ENCODE measurements at places on chromosomes 5 and 9.
A peak's percentile ranks its signal among the peaks of the same experiment; 100 is the strongest.

DNA sequence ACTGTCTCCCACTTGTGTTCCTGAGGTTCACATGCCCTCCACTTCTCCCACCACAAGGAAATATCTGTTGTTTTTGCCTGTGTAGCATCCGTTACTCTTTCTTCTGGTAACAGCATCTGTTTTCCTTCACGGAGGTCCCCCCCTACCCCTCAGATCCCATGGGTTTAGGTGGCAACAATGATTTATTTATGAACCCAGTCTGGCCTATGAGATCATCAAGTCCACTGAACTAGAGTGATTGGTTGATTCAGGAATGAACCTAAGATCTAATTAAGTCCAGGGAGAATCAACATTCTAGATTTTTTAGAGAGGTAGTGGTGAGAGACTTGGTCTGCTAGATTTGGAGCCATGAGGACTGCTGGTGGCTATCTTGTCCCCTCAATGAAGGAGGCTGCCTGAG is 166.8 kb downstream of the NR3C1 start:
- DNase-seq: no peak

DNA sequence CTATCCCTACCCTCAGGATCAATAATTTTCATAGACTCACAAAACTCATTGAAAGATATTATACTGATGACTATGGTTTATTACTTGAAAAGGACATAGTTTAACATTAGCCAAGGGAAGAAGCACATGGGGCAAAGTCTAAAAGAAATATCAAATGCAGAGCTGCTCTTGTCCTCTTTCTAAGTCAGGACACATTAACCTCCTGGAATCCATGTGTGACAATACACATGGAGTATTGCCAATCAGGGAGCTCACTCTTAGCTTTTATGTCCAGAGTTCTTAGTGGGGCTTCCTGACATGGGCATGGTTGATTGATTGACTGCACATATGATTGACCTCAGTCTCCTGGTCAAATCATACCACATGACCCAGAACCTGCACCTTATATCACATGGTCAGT is 165.5 kb upstream of the COX7C start:
- DNase-seq: no peak

DNA sequence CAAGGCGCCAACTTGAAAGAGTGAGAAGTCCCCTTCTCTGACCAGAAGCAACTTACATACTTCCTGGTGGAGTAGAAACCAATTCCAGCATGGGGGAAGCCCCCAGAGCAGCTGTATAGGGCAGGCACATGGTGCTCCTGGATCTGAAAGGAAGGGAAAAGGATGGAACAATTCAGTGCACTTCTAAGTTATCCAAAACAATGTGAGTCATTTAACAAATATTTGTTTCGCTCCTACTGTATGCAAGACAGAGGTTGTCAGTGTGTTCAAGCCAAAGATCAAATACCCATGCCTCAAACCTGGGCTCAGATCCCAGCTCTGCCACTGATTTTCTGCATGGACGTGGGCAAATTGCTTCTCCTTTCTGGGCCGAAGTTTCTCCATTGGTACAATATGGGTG is 67.1 kb downstream of the LHX2 start:
- DNase-seq: peak; percentile 74

DNA sequence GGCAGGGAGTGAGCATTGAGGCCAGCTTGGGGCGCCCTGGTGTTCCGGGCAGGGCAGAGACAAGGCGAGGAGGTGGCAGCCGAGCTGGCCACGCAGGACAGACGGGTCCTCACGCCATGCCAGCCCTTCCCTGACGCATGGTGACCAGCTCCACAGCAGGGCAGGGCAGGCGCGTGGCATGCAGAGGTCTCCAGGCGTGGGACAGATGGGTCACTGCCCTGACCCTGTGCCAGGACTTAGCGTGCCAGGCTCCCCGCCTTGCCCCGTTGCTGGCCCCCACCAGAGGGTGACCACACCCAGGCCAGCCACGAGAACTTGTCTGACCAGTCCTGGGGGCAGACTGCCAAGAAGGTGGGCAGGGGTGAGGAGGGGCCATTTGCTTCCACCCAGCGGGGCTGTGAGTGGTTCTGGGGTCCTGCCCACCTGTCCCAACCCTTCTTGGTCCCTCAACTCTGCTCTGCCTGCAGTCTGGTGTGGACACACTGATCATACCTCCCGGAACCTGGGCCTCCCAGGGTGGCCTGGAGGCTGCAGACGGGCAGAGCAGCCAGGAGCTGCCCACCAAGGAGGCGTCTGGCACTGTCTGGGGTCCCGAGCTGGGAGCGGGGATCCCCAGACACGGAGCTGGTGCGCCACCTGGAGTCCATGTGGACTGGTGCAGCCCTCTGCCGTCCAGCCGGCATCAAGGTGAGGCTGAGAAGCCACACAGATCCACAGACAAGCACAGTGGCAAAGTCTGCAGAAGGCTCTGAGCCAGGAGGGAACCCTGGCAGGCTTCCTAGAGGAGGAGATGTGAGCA is at the start of gene RNF224:
Gene RNF224, plus strand, starts transcription at position 449 of the 799 bp plus-strand sequence. CDS start 834 bp downstream, outside the sequence.
- DNase-seq: no peak

- no peak for DNase-seq
Observed at GRCh38 chr5:130978475-130978874, 186.6 kb downstream of the HINT1 start.

DNA sequence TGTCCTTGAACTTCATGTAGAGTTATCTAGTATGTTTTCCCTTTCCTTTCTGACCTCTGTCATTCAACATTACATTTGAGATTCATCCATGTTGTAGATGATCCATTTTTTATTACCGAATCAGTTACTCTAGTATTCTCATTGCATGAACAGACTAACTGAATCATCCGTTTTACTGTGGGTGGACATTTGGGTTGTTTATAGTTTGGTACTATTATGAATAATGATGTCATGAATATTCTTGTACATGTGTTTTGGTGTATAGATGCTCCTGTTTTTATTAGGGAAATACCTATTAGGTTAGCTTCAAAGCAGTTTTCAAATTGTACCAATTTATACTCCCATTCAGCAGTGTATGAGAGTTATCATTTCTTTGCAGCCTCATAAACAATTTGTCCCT is 94.3 kb upstream of the NIPAL4 start:
- no peak for DNase-seq

GRCh38 chr9:79984429-79985067 is 412.8 kb downstream of the TLE4 start:
- no peak for DNase-seq

GRCh38 chr9:4417578-4418325 is 72.5 kb upstream of the SLC1A1 start:
- DNase-seq: peak; percentile 66

- DNase-seq: no peak
Observed at GRCh38 chr5:88665750-88666215, 217.2 kb downstream of the MEF2C start.

GRCh38 chr9:87034841-87035240 is 87.5 kb upstream of the GAS1 start:
- DNase-seq: no peak

DNA sequence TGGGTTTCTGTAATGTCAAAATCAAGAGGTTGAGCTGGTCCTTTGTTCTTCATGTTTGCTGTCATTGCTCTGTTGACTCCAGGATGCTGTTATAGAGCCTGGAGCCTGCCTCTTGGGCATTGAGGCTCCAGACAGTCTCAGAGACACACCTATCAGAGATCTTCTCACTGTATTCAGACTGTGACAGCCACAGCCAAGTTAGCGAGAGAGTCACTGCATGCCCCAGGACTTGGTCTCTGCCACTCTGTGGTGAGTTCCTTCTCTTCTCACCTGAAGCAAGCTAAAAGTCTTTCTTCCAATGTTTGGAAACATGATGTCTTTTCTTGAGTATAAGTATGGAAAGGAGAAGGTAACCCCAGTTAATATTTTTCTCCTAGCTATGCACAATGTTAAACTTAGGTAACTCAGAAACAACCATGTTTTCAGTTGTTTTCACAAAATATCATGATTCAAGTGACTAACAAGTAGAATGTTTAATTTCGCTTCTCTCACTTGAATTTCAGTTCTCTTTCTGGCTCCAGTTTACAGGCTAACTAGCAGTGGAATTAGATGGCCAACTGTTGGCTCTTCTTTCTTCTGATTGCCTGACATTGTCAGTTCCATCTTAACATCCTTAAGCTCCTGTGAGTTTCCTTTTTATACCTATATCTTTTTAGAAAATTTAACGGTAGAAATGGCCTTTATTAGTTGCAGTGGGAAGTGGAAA is 20.6 kb upstream of the ZFYVE16 start:
- no peak for DNase-seq

DNA sequence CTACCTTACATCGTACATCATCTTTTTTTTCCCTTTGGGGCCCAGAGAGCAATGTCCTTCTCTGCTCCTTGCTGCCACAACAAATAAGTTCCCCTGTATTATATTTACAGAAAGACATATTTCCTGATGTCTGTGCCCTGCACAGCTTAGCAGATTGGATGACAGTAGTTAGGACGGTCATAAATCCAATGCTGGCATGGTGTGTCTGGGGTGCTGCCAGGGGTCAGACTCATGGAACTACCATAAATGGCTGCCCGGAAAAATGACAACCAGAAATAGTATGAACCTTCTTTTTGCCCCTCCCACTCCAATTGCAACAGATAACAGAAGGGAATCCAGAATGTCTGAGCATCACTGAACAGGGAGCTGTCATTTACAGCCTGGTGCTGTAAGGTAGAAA is 511.1 kb downstream of the PSAT1 start:
- DNase-seq: no peak

DNA sequence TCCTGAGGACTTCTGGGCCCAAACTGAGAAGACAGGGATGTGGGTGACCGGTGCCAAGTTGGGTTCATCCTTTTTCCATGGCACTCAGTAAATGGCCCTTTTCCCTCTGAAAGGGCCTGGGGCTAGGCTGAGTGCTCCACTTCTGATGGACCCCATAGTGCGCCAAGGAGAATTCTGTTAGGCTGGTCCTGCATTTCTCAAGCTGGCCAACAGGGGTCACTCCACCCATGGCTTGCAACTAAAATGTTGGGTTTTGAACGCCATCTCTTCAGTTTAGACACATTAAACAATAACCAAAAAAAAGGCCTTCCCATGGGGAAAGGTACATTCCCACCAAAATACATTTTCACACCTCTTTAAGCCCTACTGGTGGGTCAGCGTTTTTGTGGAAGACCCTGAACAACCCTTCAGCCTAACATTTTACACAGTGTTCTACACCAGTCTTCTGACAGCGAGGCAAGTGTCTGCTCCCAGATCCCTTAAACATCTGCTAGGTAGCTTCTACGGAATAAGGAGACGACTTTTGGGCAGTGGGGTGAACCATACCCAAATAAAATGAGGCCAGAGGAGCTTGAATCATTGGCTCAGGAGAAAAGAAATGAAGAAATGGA is 27.3 kb downstream of the CNTFR start:
- no peak for DNase-seq

Data from GM04503 (cell line).